ENCODE measurements at places on chromosomes 11 and 22. TPM values are rescaled to one million over a fixed set of nuclear protein-coding genes. Genes with fewer than 3 reads are reported as not detected.

SLC22A12 gene
- total RNA-seq: not detected

OR5AK2 gene
- total RNA-seq: not detected

HSPA8 gene
- total RNA-seq: 4,236 TPM

TLCD5 gene
- total RNA-seq: 1.5 TPM

OR4X2 gene
- not detected for total RNA-seq

ADSL gene
- total RNA-seq: 151 TPM

CCDC157 gene
- total RNA-seq: 2.7 TPM

ANGPTL5 gene
- total RNA-seq: not detected

LRRC32 gene
- total RNA-seq: 1.5 TPM

KRTAP5-8 gene
- not detected for total RNA-seq

FDXACB1 gene
- 12.7 TPM for total RNA-seq

F2 gene
- total RNA-seq: not detected

TBX1 gene
- not detected for total RNA-seq
